Activated CD4-positive, CD25-positive, alpha-beta regulatory T cell treated with anti-CD3 and anti-CD28 coated beads, Interleukin-2, amount 50 U/mL, for 24 hours (primary cell): ENCODE measurements at places on chromosomes 6 and 20.

GRCh38 chr20:40785346-40785745 is 96.3 kb upstream of the MAFB start:
- ATAC-seq: no peak

GRCh38 chr6:36759148-36759759 is 61.6 kb downstream of the RAB44 start:
- peak; percentile 24 for ATAC-seq

DNA sequence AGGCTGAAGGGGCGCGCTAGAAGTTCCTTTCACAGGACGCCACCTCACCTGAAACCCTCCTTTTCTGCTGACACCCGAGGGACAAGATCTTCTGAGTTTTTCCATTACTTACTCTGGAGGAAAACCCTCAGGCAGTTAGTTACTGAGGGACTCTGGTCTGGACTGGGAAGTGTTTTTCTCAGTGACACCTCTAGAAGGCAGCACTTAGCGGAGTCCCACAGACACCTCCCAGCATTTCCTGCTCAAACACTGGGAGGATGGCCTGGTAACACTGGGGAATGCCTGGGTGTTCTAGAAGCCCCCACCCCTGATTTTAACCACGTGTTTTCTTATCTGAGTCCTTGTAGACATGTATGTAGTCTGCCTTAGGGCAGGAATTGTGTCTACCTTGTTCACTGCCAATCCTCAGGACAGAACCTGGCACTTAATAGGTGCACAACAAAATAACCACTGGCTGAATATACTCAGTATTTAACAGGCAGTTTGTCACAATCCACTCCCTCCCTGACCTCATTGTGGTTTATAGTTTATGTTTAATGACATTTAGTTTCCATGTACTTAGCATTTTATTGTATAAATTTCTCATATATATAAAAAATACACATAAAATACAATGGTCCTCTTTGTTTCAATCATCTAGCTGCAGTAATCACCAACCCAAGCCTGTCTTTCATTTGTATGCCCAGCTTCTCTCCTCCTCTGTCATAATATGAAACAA is 4.8 kb downstream of the GSTA3 start:
- no peak for ATAC-seq

- ATAC-seq: no peak
Measured at GRCh38 chr20:39849664-39850063, 839.4 kb downstream of the MAFB start.

DNA sequence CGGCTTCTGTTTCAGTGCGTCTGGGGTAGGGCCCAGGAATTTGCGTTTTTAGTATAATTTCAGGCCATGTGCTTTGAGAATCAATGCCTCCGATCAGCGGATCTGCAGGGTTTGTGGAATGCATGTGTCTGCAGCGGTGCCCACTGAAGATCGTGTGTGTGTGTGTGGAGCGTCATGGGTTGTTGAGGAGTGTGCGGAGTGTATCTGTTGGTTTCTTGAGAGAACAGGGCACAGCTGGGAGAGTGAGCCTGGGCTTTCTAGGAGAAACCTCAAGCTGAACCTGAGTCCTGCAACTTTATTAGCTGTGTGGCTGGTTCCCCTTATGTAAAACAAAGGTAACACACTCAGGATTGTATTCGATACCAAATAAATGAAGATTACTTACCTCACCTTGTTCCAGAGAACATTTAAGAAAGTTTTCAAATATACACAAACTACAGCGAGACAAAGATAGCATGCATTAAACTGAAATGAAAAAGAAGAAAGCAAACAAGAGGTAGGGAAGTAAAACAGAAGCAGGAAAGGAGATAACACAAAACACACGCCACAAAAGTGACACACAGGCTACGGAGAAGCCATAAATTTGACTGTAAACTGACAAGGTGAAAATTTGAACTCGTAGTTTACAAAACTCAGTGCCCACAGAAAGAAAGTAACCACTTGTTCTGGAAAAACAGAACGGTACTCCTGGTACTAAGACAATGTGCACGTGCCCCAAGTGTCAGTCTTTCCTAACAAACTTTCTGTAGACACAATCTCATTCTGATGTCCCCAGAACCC is 28.8 kb downstream of the PDE10A start:
- ATAC-seq: no peak
